ENCODE measurements at places on chromosomes 6 and 20.

GRCh38 chr6:74250161-74250818 lies 554.3 kb downstream of the CD109 start:
- H3K4me1 ChIP-seq: no peaks in the 10 kb centered on the region
- no peak overlapping the region for H3K4me3 ChIP-seq
- no peaks in the 10 kb centered on the region for H3K36me3 ChIP-seq
- no peaks in the 10 kb centered on the region for H3K27me3 ChIP-seq

GRCh38 chr6:84804720-84805119 lies 40.3 kb upstream of the TBX18 start:
- no peaks in the 10 kb centered on the region for H3K36me3 ChIP-seq
- H3K27me3 ChIP-seq: no peaks in the 10 kb centered on the region
- no peak for DNase-seq
- H3K4me1 ChIP-seq: no peaks in the 10 kb centered on the region
- no peak overlapping the region for H3K27ac ChIP-seq
- H3K4me3 ChIP-seq: no peak overlapping the region

DNA sequence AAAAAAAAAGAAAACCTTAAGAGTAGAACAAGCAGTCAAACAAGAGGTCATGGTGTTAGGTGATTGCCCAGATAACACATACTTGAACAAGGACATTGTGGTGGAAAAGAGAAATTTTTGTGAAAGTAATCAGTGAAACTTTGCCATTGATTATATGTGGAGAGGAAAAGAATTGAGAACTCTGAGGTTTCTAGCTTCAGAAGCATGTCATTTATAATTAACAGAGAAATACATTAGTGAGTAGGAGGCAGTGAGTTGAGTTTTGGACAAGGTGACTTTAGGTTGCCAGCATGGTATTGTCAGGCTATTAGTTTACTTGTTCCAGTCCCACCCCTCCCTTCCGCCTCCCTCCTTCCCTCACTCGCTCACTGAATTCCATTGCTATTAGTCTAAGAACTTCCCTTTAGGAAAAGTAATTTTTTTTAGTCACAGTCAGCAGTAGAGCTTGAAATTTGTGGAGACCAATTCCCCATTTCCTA lies 17.2 kb downstream of the TAB2 start:
- no peak overlapping the region for H3K4me3 ChIP-seq
- H3K36me3 ChIP-seq: no peaks in the 10 kb centered on the region
- H3K4me1 ChIP-seq: peaks cover 24% of the 10 kb centered on the region
- H3K27me3 ChIP-seq: no peaks in the 10 kb centered on the region
- peak overlapping the region; percentile 23 for H3K27ac ChIP-seq

GRCh38 chr6:170114187-170114945 lies 176.5 kb downstream of the DLL1 start:
- H3K27me3 ChIP-seq: no peaks in the 10 kb centered on the region
- DNase-seq: peak; percentile 7
- no peak overlapping the region for H3K27ac ChIP-seq
- H3K36me3 ChIP-seq: no peaks in the 10 kb centered on the region
- H3K4me1 ChIP-seq: peaks cover 12% of the 10 kb centered on the region

DNA sequence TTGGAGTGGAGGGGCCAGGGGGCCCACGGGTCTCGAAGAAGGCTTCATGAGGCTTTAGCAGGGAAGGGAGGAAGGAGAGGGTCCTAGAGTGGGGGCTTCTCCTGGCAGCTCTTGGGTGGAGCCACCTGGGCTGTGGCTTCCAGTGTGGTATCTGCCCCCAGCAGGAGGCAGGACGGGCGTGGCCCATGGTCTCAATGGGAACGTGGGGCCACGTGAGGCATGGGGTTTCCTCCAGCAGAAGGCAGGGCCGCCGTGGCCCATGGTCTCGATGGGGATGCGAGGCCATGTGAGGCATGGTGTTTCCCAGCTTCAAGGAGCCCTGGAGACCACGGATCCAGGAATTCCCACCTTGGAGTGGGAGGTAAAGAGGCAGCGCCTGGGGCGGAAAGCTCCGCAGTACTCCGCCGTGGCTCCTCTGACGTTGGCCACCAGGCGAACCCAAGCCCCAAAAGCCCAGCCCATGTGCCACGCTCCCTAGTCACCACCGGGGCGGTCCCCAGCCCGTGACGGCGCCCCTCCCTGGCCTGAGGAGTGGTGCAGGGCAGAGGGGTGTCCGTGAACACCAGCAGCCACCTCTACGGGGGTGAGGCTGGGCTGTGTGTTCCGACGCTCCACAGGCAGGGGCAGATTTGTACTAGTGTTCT lies 62.0 kb upstream of the GATA5 start:
- H3K27ac ChIP-seq: no peak overlapping the region
- no peaks in the 10 kb centered on the region for H3K36me3 ChIP-seq
- no peak overlapping the region for H3K4me3 ChIP-seq
- no peak for DNase-seq
- no peaks in the 10 kb centered on the region for H3K27me3 ChIP-seq
- H3K4me1 ChIP-seq: peaks cover 11% of the 10 kb centered on the region

DNA sequence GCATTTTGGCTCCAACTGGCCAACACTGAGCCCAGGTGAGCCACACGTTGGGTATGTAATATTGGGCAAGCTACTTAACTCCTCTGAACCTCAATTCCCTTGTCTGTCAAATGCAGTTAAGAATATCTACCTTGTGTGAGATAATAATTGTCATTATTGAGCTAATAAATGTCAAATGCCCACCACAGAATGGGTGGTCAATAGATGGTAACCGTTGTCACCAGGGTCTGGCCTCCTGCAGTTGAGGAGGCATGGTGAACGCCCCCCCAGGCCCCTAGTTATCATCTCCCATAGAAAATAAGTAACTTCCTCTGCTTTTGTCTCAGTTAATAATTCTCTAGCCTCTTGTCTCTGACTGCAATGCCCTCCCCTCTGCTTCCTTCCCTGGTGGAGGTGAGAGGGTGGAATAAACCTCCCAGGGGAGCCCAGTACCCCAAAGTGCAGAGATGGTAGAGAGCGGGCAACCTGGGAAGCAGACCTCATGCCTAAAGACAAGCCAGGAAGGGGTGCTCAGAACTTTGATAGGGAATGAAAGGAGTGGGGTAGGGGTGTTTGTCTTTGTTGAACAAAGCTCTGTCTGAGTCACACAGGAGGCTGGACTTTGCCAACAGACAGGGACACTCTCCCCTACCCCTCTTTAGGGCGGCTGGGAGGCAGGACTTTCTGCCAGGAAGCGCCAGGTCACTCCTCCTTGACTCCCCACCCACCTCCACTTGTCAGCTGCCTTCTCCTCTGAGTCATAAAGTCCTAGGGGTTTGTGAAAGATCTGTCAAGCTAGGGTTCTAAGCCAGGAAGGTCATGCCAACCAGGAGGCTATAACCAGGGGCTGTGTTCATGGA lies 1.3 kb upstream of the UNC5CL start:
- no peaks in the 10 kb centered on the region for H3K36me3 ChIP-seq
- H3K27me3 ChIP-seq: no peaks in the 10 kb centered on the region
- no peaks in the 10 kb centered on the region for H3K4me1 ChIP-seq
- no peak overlapping the region for H3K27ac ChIP-seq

DNA sequence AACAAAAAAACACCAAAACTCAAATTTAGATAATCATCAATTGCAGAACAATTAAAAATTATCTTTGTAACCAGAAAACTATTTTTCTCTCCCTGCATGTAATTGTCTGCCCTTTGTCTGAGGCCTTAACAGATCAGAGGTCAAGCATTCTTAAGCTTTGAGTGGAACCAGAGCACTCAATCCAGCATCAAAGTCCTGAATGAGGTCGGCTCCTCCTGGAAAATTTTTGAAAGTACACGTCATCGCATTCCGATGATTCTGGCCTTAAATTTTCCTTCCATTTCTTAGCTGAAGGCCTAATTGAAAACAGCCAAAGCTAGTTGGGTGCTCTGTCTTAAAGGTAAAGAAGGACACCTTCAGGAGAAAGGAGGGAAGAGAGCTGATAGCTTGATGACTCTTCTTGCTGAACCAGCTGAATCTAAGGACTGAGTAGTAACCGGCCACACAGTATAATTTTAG lies 510.2 kb upstream of the SULF2 start:
- no peak overlapping the region for H3K4me3 ChIP-seq
- DNase-seq: no peak
- no peaks in the 10 kb centered on the region for H3K36me3 ChIP-seq
- no peaks in the 10 kb centered on the region for H3K27me3 ChIP-seq
- peaks cover 15% of the 10 kb centered on the region for H3K4me1 ChIP-seq
- peak overlapping the region; percentile 55 for H3K27ac ChIP-seq
